T-helper 17 cell (primary cell): ENCODE measurements at places on chromosomes 4 and X. TPM values are rescaled to one million over a fixed set of nuclear protein-coding genes. Genes with fewer than 3 reads are reported as not detected.

DNA sequence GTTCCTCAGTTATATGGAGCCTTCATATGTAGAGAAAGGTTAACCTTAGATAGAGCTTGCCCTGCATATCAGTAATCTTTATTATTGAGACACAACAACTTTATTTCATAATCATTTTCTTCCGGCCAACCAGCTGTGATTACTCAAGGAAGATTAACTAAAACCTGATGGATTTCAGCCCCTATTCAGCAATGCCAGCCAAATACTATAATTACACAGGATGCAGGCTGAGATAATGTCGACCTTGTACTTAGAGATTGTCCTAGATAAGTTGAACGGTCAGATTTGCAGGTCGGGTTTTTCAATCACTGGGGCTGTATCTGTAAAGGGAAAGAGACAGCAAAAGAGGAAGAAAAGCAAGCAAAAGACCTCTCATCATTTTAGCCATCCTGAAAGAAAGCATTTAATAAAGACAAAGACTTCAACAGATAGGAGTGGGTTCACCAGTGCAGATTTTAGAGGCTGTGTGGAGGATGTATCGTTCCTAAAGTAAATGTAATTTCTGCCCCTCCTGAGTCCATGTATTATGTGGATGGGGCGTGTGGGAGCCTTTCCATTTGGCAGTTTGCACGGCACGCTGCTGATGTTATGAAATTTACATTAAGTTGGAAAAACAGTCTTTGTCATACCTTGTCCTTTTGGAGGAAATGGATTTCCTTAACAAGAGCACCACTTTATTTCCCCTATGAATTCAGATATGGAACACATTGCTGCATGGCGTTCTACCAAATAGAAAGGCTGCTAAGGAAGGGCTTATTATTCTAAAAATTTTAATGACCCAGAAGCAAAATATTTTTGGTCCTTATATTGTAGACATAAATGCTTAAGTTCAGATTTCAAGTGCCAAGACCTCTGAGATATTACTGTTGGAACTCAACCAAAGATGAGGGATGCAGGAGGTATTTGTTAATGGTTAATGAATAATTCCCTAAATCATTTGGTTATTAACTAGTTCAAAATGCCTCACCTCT, 496.7 kb downstream of the SPRY1 start:
- DNase-seq = no peak
- no peaks in the 10 kb centered on the region for H3K4me1 ChIP-seq
- H3K27ac ChIP-seq = no peak overlapping the region
- H3K27me3 ChIP-seq = no peaks in the 10 kb centered on the region

- peaks cover 3% of the 10 kb centered on the region for H3K4me1 ChIP-seq
- no peak overlapping the region for H3K27ac ChIP-seq
- no peak for DNase-seq
- H3K27me3 ChIP-seq = no peaks in the 10 kb centered on the region
- H3K4me3 ChIP-seq = no peak overlapping the region
Observed at GRCh38 chr4:150439451-150439933, 142.5 kb upstream of the MAB21L2 start.

DNA sequence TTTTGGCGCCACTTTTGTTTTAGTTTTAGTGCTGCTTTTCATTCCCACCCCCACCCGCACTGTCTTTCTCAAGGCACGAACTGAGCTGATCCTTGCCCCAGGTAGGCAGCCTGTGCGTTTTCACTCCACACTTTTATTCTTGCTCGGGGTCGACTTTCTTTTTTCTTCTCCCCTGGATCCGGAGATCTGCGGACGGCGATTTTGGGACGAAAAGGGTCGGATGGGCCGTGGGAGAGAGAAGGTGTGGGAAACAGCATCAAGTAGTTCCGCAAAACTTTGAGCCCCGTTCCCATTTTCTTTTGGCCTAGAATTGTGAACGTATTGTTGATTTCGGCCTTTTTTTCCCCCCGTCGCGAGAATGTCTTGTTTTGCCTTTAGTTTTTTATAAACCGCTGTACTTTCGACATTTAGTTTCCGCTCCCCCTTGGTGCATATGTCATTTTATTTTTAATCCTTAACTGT, 531 bp downstream of the STAG2 start:
- peaks cover 28% of the 10 kb centered on the region for H3K4me1 ChIP-seq
- H3K27me3 ChIP-seq = no peaks in the 10 kb centered on the region
- peaks cover 4% of the 10 kb centered on the region for H3K36me3 ChIP-seq
- DNase-seq = no peak
- peak overlapping the region; percentile 98 for H3K4me3 ChIP-seq

GRCh38 chr4:16438986-16439385, 212.7 kb upstream of the TAPT1 start:
- no peak overlapping the region for H3K27ac ChIP-seq
- no peaks in the 10 kb centered on the region for H3K36me3 ChIP-seq
- H3K4me3 ChIP-seq = no peak overlapping the region
- no peak for DNase-seq
- H3K4me1 ChIP-seq = no peaks in the 10 kb centered on the region
- peaks cover 5% of the 10 kb centered on the region for H3K27me3 ChIP-seq

DNA sequence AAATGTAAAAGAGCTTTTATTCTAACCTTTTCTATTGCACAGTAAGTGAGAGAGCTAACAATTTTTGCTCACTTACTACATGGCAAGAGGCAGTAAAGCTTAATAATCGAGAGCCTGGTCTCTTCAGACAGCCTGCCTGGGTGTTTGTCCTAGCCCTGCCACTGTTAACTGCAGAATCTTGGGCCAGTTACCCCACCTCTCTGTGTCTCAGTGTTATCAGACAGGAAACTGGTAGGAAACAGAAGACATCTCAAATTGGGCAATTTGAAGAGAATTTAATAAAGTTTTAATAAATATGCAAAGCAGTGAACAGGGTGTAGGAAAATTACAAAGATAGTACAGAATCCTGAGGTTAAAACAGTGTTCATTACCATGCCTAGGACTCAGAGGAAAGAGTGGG, 13.4 kb downstream of the STAP1 start:
- H3K27ac ChIP-seq = no peak overlapping the region
- DNase-seq = no peak
- H3K36me3 ChIP-seq = no peaks in the 10 kb centered on the region

DNA sequence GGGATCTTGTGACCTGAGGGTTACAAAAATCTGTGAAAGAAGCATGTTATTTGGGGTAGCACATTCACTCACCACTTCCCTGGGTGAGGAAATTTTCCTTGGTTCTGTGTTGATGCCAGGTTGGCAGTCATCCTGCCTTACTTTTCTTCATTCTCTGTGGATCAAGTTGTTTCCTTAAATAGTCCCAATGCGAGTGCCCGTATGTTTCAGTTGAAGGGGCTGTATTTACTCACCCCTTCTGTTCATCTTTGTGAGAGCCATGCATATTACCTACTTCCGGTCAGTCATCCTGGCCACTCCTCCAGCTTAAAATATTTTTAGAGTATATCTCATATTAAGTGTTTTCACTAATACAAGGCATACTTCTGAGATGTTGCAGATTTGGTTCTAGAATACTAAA, 2.6 kb upstream of the UGT2B7 start:
- H3K36me3 ChIP-seq = no peaks in the 10 kb centered on the region
- no peak for DNase-seq
- H3K27ac ChIP-seq = no peak overlapping the region
- H3K4me1 ChIP-seq = no peaks in the 10 kb centered on the region
- H3K27me3 ChIP-seq = no peaks in the 10 kb centered on the region

GRCh38 chr4:123924536-123924935, 527.9 kb downstream of the SPRY1 start:
- DNase-seq = no peak
- peaks cover 5% of the 10 kb centered on the region for H3K27me3 ChIP-seq
- no peak overlapping the region for H3K4me3 ChIP-seq

DNA sequence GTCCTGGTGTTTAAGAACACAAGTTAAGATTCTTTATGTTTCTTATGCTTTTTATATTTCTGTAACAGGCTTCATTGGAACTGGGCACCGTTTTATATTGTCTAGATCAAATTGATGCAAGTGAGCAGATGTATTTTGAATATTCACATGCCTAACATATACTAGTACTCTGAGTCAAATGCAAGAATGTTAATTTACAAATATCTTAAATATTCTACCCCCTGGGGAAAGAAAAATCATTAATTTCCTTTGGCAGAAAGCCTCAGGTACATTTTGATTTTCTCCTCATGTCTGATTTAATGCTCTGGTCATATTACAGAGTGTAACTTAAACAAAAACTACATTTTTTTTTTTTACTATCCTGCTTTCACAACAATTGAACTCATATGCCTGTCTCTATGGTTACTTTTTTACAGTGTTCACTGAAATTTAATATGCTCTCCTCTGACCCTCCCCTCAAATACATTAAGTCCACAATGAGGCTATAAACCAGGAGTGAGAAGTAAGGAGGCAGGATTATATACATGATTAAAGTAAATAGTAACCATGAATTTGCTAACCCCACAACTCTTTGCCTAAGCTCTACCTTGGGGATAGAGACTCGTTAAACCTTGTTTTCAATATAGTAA, 2.4 kb upstream of the NSUN7 start:
- DNase-seq = no peak
- H3K36me3 ChIP-seq = no peaks in the 10 kb centered on the region
- peaks cover 35% of the 10 kb centered on the region for H3K27me3 ChIP-seq
- H3K4me3 ChIP-seq = no peak overlapping the region

GRCh38 chr4:177315767-177316464, 6.2 kb downstream of the NEIL3 start:
- peak overlapping the region; percentile 88 for H3K4me3 ChIP-seq
- peaks cover 42% of the 10 kb centered on the region for H3K4me1 ChIP-seq
- no peak for DNase-seq
- no peaks in the 10 kb centered on the region for H3K36me3 ChIP-seq

DNA sequence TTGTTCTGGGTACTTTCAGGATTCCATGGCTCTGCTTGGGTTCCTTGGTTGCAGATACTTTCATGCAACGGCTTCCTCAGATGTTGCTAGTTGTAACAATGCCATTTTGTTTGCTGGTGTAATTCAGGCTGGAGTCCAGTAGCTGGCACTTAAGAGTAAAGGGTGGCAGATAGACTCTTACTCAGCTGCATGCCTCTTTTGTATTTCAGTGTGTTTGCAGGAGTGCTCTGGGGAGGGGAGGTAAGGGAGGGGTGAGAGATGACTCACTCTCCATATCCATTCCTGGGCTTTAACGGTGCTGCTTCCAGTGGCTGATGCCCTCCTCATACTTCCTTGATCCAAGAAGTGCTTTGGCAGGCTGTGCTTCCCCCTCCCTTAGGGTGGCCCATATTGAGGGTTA, 155.2 kb downstream of the ZNF330 start:
- no peaks in the 10 kb centered on the region for H3K4me1 ChIP-seq
- DNase-seq = no peak
- no peak overlapping the region for H3K4me3 ChIP-seq

Gene G3BP2
- total RNA-seq = 323 TPM

Gene MSX1
- total RNA-seq = not detected

Gene GTPBP6
- 67.7 TPM for total RNA-seq

Gene MTNR1A
- total RNA-seq = not detected

Gene PHOX2B
- total RNA-seq = not detected

Gene CACNA1F
- 0.67 TPM for total RNA-seq

Gene LRCH2
- not detected for total RNA-seq

Gene COPS4
- total RNA-seq = 24.1 TPM

Gene ZNF732
- total RNA-seq = not detected

Gene GAGE12J
- total RNA-seq = not detected
